ENCODE measurements at places on chromosomes 3 and 15.

- no peak for DNase-seq
Measured at GRCh38 chr3:23807424-23808015, 1.8 kb downstream of the UBE2E1 start.

- DNase-seq, result no peak
Measured at GRCh38 chr15:65917407-65917756, 48.1 kb downstream of the RAB11A start.

DNA sequence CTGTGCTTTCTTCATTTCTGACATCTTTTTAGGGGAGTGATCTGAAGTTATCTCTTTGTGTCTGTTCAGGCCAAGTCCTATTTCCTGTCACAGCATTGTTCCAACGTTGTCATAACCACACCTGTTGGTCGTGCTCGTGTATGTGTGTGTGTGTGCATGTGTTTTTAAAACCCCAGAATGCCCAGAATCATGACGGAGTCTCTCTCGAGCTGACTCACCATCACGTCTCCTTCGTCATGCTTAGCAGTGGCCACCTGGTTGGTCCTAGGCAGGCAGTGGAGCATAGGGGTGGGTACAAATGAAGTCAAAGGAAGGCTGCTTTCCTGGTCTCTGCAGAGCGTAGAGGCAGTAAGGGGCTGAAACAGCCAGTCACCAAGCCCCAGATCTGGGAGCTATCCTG, 126.8 kb upstream of the ABHD17C start:
- DNase-seq, result no peak

DNA sequence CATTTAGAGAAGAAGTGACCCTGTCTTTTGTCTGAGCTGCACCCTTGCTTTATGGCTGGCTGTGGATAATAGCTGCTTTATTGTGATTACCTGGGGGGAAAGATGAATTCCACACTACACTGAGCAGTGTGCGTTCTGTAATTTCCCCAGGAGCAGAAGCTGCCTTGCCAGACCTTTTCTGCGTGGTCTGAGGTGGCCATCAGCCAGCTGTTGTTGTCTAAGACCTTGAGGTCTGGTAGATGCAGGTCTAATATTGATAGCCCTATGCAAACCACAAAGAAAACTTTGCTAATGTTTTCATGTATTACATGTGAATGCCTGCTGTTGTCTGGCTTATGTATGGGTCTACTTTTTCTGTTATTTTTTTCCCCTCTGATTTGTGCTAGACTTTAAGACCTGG, 144.6 kb downstream of the THSD4 start:
- no peak for DNase-seq

DNA sequence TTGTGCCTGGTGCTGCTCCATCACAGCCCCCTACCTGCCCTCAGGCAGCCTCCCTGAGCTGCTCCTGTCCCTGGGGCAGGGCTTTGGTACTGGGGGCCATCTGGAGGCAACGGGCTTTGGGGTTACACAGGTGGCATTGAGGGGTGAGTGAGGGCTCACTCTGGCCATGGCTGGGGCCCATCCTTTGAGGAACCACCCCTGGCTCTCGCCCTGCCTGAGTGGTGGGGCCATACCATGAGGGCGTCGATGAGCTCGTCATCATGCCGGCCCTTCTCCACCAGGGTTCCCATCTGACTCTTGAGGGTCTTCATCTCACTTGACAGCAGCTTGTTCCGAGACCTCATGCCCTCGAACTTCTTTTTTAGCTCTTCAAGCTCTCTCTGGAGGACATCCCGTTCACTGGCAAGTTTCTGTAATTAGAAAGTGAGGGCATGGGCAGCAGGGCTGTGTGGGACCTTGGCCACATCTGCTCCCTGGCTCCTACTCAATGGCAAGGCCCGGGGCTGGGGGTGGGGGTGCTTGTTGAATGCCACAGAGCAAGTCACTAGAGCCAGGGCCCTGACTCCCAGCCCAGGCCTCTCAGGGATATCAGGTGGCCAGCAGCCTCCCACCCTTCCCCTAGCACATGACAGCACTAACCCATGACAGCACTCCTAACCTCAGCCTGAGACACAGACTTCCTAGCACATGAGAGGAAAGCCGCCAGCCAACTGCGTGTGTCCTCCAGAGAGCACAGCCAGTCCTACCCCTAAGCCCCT, 33.5 kb downstream of the CCDC13 start:
- DNase-seq, result peak; percentile 44

DNA sequence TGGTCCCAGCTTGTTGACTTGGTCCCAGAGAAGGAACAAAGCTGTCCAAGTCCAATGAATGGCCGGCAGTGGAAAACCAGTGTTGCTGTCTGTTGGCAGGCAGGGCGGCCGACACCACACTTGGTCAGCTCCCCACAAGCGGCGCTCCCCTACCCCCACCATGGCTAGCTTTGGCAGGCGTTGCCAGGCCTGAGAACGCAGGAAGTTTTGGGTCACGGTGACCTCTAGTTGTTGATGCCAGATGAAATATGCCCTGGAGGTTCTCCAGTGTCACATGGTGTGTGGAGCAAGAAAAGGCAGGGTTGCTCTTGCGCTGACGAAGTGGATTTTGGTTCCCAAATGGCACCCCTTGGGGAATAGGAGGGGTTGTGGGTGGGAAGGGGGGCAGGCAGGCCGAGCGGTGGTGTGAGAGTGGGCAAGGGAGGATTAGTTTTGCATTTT, 72.7 kb upstream of the TPRG1 start:
- no peak for DNase-seq

GRCh38 chr3:160554980-160555379, 10.4 kb downstream of the KPNA4 start:
- no peak for DNase-seq

DNA sequence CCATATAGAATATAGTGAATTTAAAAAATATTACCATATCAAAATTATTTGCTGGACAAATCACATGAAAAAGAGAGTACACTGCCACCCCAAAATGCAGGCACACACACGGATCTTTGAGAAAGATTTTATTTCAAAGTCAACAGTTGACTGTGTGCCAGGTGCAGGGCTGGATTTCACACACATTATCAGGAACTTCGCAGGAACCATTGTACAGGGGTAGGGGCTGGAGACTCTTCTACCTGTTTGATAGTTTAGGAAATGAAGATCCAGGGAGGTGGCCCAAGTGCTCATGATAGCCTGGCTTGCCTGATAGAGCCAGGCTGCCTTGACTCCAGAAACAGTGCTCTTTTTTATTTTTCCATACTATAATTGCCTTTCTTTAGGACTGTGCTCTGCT, 54.2 kb downstream of the IL1RAP start:
- no peak for DNase-seq

DNA sequence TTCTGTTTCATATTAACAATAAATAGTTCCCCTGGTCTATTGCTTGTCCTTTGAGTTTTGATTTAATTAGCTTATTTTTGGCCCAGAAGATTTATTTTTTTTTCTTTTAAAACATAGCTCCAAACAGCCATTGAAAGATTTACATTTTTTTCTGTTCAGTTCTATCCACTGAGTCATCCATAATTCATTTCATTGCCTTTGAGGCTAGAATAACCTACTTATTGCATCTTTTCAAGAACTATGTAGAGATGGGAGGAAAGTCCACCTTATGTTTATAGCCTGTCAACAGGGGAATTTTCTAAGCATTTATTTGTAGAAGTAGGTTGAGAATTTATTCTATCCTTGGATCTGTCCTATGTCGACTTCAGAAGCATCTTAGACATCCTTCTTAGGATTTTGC, 53.4 kb upstream of the CHD2 start:
- DNase-seq, result no peak

DNA sequence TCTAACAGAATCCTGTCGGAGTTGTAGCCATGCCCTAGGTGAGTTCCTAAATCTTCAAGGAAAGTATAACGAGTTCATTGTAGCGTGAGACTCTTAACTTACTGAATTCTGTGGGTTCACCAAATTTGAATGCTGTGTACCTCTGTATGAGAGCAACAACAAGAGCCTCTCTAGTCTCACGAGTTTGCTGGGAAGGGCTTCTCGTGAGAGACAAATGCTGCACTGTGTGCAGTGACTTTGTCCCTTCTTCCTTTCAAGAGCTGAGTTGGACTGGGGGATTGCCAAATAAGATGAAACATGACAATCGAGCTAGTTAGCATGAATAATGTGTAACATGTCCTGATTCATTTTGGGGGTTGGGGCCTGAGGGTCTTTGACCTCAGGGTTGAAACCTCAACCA, 32.2 kb downstream of the KAT2B start:
- no peak for DNase-seq

All from ELF-1 (cell line).